ENCODE measurements at places on chromosomes 5 and 9.

DNA sequence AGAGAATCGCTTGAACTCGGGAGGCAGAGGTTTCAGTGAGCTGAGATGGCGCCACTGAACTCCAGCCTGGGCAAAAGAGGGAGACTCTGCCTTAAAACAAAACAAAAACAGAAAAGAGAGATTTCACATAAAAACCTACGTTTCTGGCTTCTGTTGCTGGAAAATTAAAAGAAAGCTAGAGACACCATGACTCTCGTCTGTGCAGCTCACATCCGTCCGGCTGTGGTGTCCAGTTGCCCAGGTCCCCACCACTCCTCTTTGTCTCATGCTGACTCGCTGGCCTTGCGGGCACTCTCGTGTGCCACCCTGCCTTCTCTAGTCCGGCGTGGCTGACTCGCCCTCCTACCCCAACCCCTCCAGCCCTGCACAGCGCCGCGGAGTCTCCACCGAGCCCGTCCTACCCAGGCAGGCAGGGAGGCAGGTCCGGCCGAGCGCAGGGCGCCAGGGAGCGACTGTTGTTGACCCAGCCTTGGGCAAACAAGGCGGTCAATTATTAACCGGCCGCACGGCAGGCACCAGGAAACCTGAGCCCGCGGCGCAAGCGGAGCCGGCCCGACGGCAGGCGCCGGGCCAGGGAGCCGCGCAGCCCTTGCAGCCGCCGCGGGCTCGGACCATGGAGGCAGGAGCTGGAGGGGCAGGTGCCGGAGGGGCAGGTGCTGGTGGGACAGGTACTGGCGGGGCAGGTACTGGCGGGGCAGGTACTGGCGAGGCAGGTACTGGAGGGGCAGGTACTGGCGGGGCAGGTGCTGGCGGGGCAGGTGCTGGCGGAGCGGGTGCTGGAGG is at the start of gene PRRT1B:
Gene PRRT1B, plus strand, starts transcription at position 521 of the 783 bp plus-strand sequence. Its CDS starts 93 bp downstream, at position 614.
- DNase-seq = no peak

DNA sequence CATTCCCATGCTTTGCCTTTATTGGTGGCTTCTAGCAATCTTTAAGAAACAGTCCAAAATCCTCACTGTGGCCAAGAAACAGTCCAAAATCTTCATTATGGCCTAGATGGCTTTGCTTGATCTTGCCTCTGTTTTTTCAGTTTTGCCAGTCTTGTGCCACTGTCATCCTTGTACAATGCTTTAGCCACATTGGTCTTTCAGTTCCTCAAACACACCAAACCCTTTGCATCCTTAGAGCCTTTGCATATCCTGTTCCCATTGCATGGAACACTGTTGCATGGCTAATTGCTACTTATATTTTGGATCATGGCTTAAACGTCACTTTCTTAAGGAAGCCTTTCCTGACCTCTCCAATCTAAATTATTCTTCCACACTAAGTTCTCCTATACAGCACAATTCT is 22.1 kb downstream of the MRRF start:
- DNase-seq = no peak

DNA sequence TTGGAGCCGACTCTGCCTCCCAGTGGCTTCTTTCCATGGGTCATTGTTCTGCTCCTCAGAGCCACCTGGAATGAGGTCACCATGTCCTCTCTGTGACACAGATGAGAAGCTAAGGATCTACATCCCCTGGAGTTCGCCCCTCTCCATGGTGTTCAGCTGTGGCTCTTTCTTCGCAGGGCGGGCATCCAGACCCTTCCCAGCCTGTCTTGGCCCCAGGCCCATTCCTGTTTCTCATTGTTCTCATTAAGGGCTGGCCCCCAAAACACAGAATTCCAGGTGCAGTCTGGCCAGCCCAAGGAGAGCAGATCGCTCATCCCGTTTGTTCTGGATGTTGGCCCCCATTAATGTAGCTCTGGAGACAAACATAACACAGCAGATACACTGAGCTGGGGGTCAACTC is 66.4 kb upstream of the COL15A1 start:
- DNase-seq = no peak

DNA sequence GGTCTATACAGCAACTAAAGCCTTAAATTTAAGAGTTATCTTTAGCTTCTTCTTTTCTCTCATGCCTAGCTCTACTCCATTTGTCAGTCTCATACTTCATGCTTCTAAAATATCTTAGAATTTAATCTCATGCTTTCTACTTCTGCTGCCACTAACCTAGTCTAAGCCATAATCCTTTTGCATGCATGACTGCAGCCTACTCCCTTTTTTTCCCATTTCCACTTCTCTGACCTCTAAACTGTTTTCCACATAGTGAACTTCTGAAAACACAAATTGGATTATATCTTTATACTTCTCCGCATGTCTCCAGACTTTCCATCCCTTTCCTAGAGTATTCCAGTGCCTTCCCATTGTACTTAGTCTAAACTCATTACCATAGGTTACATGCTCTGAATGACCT is 193.0 kb downstream of the XRCC4 start:
- no peak for DNase-seq

- DNase-seq = no peak
These were observed 55.1 kb downstream of the C9orf152 start for GRCh38 chr9:110152704-110153374.

DNA sequence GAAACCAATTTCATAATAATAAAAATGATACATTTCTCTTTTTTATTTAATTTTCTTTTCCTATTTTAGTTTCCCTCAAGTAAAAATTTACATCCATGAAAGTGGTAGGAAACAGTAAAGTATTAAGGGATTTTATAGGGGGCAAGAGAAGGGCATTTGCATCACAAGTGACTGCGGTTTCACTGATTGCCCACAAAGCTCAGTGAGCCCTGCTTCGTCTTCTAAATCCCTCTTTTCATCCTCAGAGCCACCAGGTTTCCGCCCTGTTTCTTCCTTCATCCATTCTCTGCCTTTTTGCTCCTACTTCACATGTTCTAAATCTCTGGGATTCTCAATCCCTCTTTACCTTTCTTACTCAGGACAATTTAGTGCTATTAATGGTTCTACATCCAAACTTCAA is 491.4 kb downstream of the LRRC70 start:
- DNase-seq = no peak

GRCh38 chr5:171336521-171337209 is 27.6 kb downstream of the TLX3 start:
- no peak for DNase-seq
